ENCODE measurements at places on chromosomes 7 and 10.

- DNase-seq = no peak
Measured at GRCh38 chr10:77290528-77291155, 347.0 kb downstream of the KCNMA1 start.

DNA sequence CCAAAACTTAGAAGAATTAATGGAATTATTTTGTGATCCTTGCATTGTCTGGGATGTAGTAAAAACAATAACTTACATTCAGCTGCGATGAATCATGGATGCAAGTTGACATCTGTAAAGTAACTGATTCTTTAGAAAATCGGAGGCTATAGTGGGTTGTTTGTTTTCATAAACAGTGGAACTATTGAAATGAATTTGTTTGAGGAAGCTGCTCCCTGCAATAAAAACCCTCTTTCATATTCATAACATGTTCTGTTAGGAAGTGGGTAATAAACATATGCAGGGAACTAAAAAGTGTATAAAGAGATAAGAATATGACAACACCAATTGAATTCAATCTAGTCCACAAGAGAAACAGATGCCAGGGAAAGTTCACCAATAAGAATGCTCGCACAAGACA lies 53.6 kb downstream of the AGMO start:
- no peak for DNase-seq

GRCh38 chr10:23099816-23100215 lies 4.4 kb downstream of the MSRB2 start:
- DNase-seq = peak; percentile 24

DNA sequence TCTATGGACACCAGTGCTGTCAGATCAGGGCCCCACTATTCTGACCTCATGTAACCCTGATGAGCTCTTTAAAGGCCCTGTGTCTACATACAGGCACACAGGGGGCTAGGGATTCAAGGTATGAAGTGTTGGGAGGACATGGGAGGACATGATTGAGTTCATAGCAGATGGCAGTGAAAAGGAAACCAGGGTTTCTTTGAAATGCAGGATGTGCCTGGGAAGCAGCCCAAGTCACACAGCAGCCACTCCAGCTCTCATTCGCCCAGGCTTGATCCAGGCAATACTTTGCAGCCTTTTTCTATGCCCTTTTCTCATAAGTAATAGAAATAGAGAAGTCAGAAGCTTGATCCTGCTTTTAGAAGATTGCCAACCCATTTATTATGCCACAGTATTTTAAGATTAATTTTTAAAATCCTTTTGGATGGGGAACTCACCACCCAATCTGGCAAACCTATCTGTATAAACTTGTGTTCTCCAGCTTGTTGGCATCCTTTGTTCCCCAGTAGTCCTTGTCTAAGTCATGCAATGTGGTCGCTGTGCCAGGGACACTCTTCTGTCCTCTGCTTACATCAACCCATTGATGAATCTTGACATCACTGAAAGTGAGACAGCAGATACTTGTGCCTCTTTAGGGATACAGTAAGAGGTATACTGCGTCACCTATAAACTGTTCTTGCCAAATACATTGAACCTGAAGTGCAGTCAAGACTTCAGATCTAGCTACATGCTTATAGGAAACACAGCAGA lies 95.0 kb downstream of the TAF3 start:
- no peak for DNase-seq

All from neural progenitor cell (in vitro differentiated cells).